ENCODE measurements at places on chromosomes 4 and X.

- DNase-seq: no peak
Measured at GRCh38 chr4:137693641-137694040, 161.3 kb upstream of the PCDH18 start.

- no peak for DNase-seq
Measured at GRCh38 chr4:61805227-61805626, 605.1 kb downstream of the ADGRL3 start.

DNA sequence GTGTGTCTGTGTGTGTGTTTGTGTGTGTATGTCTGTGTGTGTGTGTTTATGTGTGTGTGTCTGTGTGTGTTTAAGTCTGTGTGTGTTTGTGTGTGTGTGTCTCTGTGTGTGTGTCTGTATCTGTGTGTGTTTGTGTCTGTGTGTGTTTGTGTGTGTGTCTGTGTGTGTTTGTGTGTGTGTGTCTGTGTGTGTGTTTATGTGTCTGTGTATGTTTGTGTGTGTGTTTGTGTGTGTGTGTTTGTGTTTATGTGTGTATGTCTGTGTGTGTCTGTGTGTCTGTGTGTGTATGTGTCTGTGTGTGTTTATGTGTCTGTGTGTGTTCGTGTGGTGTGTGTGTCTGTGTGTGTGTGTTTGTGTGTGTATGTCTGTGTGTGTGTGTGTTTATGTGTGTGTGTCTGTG is 11.4 kb downstream of the IL9R start:
- peak; percentile 3 for DNase-seq

DNA sequence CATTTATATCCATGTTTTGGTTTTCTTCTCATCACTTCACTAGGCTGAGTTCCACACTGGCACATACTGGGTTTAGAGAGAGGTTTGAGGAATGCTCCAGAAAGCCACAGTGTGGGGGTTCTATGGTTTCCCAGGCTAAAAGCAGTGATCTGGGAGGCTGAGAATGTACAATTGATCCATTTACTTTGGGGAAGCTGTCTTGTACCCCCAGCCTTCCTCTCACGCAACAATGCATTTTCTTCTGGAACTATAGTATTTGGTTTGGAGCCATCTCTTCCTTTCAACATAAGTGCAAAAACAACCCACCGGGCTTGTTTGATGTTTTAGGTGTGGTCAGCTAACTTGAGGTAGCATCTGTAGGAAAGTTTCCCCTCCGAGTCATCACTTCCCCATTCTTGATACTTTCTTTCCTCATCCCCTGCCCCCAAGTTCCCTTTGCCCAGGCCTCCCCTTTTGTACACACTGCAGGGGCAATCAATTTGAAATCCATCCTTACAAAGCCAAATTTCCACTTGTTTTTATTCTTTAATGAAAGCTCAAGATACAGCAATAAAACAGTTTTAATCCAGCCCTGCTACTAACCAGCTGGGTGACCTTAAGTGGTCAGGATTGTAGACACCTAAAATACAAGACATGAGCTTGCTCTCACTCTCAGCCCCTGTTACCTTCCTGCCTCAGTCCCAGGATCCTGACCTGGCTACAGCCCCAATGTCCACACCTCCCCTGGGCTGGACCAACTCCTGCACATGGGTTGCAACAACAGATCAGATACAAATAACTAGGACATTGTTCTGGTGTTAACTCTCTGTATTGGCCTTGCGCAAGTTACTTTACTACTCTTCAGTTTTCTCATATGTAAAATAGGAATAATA is 109.2 kb downstream of the FHDC1 start:
- peak; percentile 41 for DNase-seq

- DNase-seq: no peak
Measured at GRCh38 chrX:68503836-68504636, 5.2 kb downstream of the YIPF6 start.

DNA sequence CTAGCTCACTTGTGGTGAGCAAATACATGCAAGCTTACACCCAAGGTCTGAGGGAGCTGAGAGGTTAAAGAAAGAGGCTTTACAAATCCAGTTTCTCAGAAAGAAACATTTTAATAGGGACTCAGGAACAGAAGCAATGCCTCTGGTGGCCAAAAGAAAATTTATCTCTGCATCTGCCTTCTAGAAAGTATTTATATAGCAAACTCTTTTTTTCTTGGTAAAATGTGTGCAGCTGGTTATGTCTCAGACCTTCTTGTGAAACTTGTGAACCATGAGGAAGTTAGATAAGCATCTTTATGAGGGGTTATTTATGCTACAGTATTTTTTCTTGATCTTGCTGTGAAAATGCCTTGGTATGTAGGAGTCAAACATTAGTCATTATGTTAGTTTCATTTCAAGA is 48.5 kb upstream of the CYSLTR1 start:
- DNase-seq: peak; percentile 57

DNA sequence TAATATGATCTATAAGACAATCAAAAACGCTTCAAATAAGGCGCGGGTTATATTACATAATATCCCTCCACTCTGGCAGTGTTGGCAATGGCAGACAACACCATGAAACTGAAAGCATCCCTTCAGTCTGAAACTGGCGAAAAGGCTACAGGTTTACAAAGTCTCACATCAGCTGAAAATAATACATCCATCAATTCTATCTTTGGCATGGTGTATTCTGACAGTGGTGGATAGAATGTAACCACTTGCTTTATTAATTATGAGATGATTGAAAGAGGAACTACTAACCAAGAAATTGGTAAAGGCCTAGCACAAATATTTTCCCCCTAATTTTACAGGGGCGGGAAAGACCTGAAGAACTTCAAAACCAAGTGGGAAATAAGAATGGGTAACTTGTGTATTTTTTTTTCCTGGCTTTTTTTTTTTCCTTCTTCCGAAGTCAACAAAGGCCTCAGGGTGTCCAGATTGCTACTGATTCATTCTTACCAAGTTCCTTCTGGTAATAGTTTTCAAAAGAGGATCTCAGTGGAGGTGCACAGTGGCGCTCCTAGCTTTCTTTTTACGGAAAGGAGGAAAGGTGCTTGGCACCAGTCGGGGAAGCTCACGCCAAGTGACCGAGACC is 728 bp downstream of the UBA6 start:
- DNase-seq: peak; percentile 34
